ENCODE measurements at places on chromosomes 5 and 9.

DNA sequence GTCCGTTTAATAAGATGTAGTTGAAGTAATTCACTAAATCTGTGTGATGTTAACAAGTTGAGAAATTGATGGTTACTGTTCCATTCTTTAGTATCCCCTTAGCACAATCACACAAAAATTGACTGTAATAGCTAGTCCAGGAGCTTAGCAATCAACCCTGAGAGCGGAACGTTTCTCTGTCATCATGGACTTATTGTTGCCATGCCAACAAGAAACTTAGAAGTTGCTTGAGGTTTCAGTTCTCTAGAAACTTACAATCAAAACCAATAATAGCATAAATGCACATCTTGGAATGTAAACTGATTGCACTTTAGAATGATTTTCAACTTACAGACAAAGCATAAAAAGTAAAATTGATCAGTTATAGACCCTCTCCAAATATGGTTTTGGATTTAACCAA, 125.4 kb upstream of the ANKH start:
- DNase-seq = no peak

GRCh38 chr5:443239-444151, 519 bp downstream of the EXOC3 start:
- DNase-seq = no peak

DNA sequence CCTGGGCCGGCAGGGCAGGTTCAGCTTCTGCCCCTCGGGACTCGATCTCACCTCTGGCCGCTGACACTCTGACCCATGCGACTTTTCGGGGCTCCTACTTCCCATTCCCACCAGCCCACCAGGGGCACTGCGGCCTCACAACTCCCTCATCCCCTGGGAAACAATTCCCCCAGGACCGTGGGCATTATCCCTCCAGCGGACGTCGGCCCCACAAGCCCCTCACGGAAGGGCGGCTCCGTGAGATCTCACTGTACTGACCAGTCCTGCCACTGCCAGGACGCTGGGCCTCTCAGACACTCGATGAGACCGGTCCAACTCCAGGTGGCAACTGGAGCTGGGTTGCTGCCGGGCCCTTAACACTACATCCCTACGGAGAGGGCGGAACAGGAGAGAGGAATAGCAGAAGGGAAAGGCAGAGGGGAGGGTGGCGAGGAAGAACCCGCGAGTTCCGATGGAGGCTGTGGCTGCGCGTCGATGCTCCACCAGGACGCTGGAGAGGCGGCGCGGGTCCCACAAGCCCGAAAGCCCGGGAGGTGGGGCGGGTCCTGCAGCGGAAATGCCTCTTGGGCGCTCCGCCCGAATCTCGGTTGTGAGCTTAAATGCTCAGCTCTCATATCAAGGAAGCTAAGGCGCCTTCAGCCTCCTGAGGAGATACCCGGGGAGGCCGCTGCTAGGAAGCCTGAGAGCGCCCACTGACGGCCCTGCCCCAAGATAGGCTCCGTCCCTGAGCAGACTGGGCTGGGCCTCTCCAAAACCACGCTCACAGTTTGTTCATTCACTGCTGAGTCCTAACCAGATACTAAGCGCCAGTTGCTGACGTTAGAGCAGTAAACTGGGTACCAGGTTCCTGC, 36.3 kb downstream of the VCP start:
- peak; percentile 50 for DNase-seq

DNA sequence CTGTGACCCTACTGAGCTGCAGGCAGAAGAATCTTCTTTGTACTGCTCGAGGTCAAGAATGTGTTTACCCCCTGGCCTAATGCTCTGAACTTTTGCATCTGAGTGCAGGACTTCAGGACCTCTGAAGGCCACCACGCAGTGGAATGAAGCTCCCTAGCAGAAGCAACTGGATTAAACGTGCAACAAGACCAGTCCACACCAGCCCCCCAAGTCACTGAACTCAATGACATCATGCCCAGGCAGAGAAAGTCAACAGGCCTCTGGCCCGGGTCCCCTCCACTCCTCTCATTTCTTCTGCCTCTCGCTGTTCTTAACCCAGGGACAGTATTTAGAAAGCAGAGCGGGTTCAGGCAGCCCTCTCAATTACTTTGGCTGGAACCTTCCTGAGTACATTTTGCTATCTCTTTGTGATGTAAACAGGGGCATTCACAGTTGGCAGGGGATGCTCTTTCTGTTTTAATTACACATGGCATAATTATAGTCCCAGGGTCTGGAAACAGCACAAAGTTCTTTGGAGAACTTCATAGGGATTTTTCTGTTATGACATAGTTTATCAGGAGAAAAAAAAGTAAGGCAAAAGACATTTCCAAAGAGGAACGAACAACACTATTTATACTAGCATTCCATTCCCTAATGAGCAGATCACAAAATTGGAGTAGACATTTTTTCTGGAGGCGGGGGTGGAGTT, 108.2 kb upstream of the SPATA31D4 start:
- no peak for DNase-seq

GRCh38 chr9:4970970-4971641, 14.0 kb upstream of the JAK2 start:
- no peak for DNase-seq

GRCh38 chr5:5141625-5142525, 1.7 kb downstream of the ADAMTS16 start:
- DNase-seq = peak; percentile 53

DNA sequence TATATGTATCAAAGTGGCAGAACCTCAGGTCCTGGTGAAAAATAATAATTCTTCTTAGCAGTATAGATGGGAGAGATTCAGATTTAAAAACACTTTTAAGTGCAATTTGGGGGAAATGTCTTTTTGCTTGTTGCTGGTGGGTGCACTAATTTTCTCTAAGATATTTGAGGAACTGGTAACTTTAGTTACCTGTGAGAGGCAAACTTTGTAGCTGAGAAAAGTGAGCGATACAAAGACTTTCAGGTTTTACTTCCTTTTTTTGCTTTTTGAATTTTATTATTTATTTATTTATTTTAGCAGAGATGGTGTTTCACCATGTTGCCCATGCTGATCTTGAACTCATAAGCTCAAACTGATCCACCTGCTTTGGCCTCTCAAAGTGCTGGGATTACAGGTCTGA, 303.1 kb upstream of the PTGER4 start:
- no peak for DNase-seq

DNA sequence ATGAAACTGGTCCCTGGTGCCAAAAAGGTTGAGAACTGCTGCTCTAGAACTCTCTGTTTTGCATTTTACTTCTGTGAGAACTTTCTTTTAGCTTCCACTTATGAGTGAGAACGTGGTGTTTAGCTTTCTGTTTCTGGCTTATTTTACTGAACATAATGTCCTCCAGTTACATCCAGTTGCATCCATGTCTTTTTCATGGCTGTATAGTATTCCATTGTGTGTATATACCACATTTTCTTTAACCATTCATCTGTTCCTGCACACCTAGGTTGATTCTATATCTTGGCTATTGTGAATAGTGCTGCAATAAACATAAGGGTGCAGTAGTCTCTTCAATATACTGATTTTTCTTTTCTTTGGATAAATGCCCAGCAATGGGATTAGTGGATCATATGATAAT, 165.7 kb downstream of the NPR3 start:
- DNase-seq = no peak

- no peak for DNase-seq
Measured at GRCh38 chr5:2563046-2563445, 188.4 kb downstream of the IRX2 start.

DNA sequence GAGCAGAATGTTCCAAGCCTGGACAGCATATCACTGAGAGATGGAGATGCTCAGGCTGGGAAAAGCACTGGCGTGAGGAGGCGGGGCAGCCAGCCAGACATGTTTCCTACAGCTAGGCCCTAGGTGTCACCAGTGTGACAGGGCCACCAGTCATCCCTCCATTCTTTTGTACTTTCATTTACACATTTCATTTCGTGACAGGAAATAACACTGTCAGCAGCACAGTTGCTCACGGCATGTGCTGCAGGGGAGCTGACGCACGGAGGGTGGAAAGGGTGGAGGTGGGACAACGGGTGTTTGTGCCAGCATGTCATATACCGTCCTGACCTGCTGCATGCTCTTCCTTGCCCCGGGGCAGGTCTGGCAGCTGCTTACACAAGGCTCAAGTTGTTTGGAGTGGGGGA, 14.8 kb upstream of the CEMIP2 start:
- DNase-seq = no peak

GRCh38 chr5:105430516-105430915, 1867.9 kb upstream of the NUDT12 start:
- DNase-seq = no peak

- DNase-seq = peak; percentile 27
Measured at GRCh38 chr5:14582797-14583137, 1.2 kb downstream of the OTULINL start.

DNA sequence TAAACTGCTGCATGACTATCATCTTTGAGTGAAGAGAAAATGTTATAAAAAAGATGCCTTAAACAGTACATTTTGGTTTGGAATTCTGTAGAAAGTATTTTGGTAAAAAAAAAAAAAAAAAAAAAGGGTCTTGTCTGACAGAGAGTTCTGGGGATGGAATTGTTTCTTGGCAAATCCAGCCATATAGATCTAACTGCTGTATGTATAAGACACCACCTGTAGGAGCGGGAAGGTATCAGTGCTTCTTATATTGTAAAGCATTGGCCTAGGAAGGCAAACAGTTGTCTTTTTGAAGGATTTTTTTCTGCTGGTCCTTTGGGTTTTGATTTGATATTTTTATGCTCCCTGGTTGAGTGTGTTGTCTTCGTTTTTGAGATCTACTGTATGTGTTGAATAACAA, 2.8 kb downstream of the PURA start:
- DNase-seq = no peak

DNA sequence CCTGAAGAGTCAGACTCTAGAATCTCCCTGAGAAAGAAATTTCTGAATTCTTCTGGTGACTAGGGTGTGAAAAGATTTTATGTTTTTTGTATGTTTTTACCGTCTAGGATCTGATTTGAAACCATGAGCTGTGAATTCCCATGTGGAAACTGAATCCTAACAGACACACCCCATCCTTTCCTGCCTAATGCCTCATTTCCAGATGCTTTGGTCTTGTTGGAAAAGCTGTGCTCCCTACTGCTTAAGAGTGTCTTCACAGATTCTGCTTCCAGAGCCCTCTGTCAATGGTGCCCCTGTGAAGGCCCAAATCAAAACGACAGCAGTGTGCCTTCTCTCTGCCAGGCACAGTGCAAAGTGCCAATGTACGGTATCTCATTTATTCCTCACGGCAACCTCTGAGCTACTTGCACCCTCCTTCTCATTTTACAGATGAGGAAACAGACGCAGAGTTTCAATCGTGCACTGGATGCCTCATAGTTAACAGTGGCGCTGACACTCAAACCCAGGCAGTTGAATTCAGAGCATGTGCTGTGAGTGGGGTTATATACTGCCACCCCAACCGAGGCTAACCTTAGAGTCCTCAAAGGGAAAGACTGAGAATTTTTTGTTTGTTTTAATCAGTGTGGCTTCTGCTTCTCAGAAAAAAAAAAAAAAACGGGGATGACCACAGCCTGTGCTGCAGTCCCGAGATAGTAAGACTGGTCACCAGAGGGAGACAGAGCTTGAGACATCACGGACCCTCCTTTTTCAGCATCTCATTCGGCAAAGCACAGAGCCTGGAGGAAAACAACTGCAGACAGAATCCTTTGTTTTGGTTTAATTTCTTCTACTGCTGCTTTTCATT, 188.4 kb downstream of the SNCAIP start:
- DNase-seq = peak; percentile 87

DNA sequence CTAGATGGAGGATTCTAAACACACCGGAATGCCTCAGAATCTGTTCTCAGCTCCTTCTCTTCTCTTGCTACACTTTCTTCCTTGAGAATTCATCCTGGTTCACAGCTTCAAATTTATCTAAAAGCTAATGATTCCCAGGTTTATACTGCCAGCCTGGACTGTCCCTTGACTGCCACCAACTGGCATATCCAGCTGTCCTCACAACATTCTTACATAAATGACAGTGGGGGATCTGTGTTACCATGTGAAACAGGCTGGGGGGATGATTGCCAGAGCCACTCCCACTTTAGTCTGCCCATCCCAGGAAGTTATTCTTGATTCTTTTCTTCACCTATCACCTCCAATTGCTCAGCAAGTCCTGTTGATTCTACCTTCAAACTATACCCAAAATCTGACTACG, 27.2 kb upstream of the ZFR start:
- peak; percentile 22 for DNase-seq

DNA sequence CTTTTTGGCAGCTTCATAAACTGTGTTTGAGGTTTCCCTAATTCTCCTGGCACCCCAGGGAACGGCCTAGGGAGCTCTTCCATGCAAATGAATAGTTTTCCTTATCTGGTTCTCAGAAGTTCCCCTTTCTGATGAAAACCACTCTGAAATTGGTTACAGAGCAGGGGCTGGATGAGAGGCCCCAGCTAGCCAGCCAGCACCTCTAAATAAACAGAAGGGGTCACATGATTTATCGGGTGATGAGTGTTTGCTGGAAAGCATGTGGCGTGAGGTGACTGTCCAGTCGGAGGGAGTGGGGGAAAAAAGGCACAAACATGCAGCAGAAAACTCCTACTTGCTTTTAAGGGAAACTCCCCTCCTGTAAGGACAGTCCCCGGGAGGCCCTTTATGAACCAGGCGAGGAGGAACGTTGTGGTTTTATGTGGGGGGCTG, 261.2 kb upstream of the ANKRD55 start:
- DNase-seq = peak; percentile 43

DNA sequence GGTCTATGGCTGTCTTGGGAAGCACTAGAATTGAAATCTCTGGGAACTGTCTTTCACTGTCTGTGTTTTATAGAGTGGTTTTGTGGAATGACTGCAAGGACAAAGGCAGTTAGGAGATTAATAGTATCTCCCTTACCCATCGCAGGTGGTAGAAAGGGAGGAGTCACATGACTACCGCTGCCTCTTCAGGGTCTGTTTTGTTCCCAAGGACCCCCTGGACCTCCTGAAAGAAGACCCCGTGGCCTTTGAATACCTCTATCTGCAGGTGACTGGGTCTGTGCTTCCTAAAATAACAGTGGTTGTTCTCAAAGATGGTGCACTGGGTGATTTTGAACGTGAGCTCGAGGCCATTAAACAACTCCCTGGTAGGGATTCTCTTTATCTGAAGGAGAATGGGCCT, 22.8 kb upstream of the TRMT10B start:
- DNase-seq = no peak

DNA sequence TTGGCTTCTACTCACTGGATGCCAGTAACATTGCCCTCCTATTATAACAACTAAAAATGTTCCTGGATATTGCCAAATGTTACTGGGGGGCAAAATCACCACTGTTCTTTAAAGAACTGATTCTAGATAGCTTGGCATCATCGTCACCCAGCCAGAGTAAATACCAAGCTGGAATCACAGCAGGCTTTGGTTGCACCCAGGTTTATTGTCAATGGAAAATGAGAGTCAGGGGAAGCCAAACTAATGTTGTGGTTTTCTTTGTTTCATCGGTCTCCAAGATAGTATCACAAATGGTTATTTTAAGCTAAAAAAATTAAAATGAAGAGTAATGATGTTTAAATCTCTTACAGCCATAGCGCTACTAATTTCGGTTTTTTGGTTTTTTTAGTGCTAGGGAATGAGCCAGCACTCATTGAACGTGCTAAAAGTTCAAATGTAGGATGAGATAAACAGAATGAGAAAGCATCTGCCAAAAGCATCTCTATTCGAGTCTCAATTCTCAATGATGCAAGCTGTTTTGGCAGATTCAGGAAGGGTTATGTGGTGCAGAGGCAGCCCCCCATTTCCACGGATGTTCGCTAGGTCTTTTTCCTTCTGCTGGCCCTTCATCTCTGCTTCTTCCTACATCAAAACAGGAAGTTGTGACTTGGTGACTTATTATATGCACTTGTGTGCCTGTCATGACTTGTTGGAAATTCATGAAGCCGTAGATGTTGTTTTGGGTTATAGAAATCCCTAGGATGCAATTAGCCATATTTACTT, 558.0 kb downstream of the EBF1 start:
- no peak for DNase-seq

- DNase-seq = no peak
Measured at GRCh38 chr9:82302968-82303655, 314.5 kb downstream of the SPATA31D1 start.
